Stimulated activated CD4-positive, alpha-beta T cell treated with anti-CD3 and anti-CD28 coated beads, Interleukin-1b, Interleukin-23, amount 100 ng/mL, for 1 hour (primary cell): ENCODE measurements at places on chromosomes 6 and 20.

DNA sequence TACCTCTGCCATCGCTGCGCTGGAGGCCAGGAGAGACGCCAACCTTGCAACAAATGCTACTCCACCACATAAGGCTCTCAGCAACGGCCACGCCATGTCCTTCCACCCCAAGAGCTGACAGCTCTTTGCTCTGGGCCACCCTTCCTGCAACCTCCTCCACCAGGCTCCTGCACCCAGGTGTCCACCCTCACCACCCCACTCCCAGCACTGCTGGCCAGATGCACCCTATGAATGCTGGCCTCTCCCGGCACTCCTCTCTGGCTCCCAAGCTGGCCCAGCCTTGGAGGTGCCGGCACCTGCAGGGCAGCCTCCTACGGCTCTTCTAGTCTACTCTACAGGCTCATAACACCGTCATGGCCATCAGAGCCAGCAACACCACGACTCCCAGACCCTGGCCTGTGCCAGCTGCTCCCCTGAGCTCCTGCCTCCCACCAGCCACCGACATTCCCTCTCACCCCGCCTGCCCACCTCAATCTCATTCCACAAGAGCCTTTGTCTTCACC, 11.2 kb downstream of the TAF4 start:
- DNase-seq: no peak

- no peak for DNase-seq
These were observed 45.4 kb downstream of the ME1 start for GRCh38 chr6:83385473-83385872.

GRCh38 chr6:136774228-136775041, 17.8 kb downstream of the MAP3K5 start:
- DNase-seq: no peak

DNA sequence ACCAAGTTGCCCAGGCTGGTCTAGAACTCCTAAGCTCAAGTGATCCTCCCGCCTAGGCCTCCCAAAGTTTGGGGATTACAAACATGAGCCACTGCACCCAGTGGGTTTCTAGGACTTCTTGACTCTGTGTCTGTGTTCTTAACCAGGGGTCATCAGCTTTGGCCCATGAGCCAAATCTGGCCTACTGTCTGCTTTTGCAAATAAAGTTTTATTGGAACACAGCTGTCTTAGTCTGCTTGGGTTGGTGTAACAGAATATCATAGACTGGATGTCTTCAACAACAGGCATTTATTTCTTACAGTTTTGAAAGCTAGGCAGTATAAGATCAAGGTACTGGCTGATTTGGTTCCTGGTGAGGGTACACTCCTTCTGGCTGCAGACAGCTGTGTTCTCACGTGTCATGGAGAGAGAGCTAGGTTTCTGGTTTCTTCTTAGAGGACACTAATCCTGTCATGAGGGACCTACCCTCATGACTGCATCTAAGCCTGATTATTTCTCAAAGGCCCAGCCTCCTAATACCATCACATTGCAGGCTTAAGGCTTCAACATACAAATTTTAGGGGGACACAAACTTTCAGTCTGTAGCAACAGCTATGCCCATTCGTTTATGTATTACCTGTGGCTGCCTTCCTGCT, 23.3 kb downstream of the ARFGEF2 start:
- no peak for DNase-seq

GRCh38 chr6:53290537-53291510, 57.9 kb downstream of the ELOVL5 start:
- no peak for DNase-seq

DNA sequence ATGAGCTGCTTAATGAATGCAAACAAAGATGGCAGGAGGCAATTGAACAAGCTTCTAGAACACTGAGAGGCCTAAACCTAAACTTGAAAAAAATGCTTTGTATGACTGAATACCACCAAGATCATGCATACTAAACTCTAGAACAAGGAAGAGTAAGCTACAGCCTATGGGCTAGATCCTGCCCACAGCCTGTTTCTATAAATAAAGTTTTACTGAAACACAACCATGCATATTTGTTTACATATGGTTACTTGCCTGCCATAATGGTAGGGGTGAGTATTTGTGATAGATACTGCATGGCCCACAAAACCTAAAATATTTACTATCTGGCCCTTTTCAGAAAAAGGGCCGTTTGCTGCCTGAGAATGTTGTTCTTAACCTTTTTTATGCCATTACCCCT, 37.0 kb downstream of the ZFP64 start:
- no peak for DNase-seq

DNA sequence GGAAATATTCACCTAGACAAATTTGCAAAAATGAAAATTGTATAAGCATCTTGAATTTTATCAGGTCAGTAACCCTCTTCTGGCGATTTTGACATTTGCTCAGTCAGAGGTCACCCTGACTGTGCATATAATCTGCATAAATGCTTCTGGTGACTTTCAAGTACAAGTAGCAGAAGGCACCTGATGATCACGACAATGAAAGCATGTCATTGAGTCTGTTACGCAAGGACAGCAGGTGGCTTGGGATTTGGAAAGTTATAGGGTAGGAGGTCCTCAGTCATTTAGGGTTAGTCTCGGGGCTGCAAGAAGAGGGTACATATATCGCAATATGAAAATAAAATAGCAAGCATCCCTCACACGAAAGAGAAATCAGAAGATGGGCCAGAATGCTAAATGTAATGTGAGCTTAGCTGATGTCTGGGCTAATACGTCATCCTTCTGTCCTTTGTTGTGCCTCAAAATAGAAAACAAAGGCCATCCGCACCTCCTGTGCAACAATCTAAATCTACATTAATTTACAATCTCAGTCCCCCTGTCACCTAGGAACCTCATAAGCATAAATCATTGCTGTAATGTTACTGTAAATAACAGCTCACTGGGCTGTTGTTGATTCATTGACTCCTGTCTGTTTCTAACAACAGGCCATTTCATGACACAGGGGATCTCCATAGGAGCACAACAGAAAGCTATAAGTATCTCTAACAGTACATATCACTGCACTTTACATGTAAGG, 155.2 kb upstream of the RSPO3 start:
- DNase-seq: no peak

DNA sequence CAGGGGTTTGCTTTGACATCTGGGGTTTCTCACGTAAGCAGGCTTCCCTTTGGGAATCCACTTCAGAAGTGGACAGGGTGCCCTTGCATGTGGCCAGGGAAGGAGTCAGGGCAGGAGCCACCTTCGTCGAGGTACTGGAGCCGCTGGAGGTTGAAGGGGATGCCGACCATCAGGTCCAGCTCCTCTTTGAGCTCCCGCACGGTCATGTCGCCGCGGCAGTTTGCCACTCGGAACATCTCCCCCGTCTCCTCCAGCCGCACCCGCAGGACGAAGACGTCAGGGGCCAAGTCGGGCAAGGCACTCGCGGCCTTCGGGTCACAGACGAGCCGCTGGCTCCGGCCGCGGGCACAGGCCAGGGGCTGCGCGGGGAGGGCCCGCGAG, 360 bp downstream of the ANKRD60 start:
- no peak for DNase-seq

DNA sequence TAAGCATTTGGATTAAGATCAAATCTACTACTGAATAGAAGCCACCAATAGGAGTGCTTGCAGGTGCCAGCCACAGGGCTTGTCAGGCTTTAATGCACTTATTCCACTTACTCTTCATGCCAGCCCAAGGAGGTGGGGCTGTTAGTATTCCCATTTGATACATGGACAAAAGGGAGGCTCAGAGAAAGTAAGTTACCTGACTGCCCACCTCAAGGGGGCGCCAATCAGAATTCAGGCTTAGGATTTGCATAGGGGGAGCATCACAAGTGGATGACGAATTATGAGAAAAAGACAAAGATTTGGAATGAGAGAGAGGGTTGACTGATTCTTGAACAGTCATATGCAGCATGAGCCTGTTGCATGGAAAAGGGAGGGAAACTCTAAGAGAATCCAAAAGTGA, 188.4 kb upstream of the TSHZ2 start:
- no peak for DNase-seq

DNA sequence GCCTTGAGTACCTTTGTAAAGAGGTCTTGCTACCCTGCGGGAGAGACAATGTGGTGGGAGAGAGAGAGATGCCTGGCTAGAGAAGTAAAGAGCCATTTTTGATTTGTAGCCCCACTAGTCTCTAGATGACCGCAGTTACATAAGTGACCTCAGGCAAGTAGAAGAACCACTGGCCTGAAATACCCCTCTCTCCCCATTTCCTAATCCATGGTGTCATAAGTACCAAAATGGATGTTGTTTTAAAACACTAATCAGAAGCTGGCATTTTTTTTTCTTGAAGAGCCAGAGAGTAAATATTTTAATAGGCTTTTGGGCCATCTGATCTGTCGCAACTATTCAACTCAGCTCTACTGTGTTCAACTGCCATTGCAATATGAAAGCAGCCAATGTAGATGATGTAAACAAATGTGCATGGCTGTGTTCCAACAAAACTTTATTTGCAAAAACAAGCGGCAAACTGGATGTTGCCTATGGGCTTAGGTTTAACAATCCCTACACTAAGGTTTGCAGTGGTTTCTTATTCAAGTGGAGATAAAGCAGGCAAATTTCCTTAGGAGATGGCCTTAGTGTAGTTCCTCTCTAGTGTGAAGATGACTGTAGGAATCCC, 36.5 kb downstream of the RARS2 start:
- no peak for DNase-seq

- DNase-seq: no peak
These were observed 13.5 kb downstream of the DEFB132 start for GRCh38 chr20:271069-271468.

DNA sequence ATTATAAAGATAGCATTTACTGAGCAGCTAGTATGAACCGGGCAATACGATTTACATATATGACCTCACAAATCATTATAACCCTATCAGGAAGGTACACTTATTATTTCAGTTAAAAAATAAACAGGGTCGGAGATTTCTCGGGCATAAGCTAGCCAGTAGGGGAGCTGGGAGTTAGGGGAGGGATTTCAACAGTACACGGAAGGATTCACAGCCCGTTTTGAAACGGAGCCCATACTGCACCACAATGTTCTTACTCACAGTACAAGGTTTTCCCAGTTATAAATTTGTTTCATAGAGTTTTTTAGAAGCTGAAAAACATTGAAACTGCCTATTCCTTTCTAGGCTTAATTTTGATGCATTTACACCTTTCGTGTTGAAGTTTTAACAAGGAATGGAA, 607.1 kb downstream of the HDGFL1 start:
- DNase-seq: no peak

- no peak for DNase-seq
These were observed 175.5 kb downstream of the BCAS1 start for GRCh38 chr20:53894707-53895384.

DNA sequence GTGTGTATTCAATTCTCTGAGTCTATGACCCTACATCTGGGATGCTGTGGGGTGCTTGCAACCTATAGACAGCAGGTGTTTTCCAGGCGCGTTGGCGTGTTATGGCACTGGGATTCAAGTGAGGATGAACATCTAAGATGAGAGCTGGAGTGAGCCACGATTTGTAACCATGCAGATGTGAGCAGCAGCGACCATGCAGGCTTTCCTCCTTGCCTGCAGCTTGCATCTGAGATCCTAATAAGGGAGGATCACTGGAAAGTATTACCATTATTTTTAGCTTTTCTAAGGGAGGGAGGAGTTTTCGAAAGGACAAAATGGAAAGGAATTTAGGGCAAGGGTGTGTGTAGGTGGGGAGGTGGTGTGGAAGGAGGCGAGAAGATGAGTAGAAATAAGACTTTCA, 216.7 kb downstream of the ATXN1 start:
- no peak for DNase-seq

GRCh38 chr6:54892831-54893230, 46.3 kb downstream of the FAM83B start:
- no peak for DNase-seq
